ENCODE measurements at places on chromosomes 13 and 19. TPM values are rescaled to one million over a fixed set of nuclear protein-coding genes. Genes with fewer than 3 reads are reported as not detected.

Gene FAM174C
- 82.6 TPM for total RNA-seq

Gene LPAR6
- total RNA-seq = 1.1 TPM

Gene ZNF99
- total RNA-seq = not detected

Gene CYP2A6
- not detected for total RNA-seq

Data from A549 treated with DMSO at 1 μM for 4 hours (cell line).